NCI-H226 (cell line): ENCODE measurements at places on chromosomes 12 and 14.

DNA sequence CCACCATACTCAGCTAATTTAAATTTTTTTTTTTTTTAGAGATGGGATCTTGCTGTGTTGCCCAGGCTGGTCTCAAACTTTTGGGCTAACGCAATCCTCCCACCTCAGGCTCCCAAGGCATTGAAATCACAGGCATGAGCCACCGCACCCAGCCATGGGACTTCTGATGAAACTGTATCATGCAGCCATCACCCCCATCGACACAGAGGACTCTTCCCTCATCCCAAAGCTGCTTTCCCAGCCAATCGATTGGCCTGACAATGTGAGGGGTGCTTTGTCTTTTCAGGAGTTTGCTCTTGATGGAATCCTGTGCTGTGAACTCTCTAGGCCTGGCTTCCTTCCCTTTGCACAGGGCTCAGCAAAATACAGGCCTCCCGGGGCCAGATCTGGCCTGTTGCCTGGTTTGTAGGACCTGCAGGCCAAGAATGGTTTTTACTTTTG is 59.6 kb upstream of the NCOR2 start:
- no peak for DNase-seq

GRCh38 chr12:1122786-1123185 is 131.8 kb downstream of the ERC1 start:
- peak; percentile 46 for DNase-seq

DNA sequence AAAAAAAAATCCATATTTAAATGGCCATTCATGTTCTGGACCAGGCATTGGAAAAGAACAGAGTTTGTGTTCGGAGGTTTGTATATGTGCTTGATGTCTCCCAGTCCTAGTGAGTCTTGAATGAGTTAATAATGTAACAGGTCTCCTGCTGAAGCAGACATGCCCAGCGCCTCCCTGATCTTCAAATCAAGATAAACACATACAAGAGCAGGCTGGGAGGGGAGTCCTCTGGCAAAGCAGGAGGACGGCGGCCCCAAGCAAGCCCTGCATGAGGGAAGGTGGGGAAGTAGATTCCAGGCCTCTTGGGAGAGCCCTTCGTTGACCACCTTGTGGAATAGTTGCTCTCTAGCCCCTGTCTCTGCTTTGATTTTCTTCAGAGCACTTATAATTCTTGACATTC is 156.3 kb downstream of the ZFP36L1 start:
- DNase-seq: no peak

DNA sequence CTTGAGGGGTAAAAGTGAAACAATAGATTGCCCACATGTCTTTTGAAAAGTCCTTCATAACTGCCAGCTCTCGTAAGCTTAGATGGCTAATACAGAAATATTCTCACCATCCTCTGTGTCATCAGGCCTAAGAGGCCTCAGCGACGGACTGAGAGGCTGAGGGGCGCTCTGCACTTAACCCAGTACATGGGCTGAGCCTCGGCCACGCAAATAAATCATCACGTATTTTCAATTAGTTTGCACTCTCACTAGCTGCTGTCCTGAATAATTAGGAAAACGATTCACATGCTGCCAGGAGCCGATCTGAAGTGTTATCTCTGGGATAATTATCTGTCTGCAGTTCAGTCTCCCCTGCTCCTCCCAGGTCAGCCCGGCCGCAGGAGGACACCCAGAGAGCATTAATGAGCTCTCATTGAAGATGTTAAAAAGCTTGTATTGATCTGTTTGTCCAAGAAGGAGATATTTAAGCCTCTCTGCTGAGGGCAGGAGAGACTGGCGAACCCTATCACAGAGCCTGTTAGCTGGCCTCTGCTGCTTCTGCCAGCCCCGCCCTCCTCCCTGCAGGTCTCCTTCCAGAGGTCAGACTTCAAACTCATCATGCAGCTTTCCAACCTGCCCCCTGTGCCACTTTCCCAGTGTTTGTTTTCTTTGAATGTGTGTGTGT is 1051.3 kb downstream of the VRK1 start:
- DNase-seq: no peak

DNA sequence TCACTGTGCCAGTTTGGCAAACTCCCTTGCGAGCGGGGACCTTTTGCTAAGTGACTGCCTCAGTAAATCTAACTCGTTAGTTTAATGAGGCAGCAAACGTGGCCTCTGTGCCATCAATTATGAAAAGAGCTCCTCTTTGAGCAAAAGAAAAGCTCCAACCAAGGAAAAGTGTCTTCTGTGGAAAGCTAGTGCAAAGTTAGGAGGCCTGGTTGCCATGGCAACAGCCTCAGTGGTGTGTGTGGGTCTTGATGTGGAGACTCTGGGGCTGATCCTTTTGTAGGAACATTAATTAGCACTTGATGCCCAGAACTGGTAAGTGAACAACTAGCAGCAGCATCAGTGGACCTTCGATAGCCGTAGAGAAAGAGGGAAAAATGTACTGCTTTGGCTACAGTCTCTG is 145.7 kb downstream of the CHST11 start:
- DNase-seq: no peak

GRCh38 chr12:54723379-54724256 is 75.5 kb upstream of the DCD start:
- DNase-seq: no peak

GRCh38 chr12:117192057-117192456 is 1.8 kb upstream of the FBXO21 start:
- peak; percentile 16 for DNase-seq

DNA sequence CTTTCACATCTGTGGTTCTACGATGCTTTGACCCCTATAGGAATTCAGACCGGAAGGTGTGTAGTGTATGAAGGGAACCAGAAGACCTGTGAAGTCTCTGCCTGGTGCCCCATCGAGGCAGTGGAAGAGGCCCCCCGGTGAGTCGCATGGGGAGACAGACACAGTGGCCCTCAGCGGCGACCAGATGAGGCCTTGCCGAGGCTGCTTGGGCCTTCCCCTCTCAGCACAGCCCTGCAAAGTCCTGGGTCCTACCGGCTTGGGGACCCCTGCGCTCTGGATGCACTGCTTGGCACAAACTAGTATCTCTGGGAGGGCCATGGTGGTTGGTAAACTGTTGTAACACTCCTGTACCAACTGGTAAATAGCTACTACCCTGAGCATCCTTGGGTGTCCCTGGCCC is 29.7 kb downstream of the P2RX7 start:
- no peak for DNase-seq

DNA sequence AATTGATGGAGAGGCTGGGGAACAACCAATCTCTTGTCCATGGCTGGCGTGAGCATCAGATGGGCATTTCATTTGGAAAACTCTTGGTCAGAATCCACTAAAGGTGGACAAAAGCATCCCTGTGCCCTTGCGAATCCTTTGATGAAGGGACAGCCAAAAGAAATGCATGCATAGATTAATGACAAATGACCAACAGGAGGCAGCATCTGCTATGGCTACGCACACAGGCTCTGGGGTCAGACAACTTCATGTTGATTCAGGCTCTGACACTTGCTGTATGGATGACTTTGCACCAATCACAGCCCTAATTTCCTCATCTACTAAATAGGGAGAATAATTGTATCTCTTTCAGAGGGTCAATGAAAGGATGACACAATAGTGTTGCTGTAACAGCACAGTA is 117.5 kb downstream of the ASCL4 start:
- no peak for DNase-seq

- no peak for DNase-seq
These were observed 148.2 kb downstream of the SLC38A6 start for GRCh38 chr14:61129168-61129745.

DNA sequence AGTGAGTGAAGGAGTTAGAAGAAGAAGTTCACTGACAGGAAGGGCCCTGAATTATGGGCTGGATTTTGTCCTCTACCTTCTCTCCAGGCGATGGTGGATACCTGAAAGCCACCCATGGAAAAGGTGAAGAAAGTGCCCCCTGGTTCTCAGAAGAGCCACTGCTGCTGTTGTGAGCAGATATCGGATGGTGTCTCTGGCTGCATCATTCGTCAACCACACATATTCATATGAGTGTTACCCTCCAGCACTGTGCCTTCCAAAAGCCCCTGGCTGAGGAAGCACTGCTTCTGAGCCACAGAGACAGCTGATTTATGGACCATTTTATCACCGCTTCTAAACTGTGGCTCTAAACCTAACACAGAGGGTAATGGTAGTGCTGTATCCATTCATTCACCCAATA is 2.0 kb upstream of the ACTN1 start:
- DNase-seq: no peak

DNA sequence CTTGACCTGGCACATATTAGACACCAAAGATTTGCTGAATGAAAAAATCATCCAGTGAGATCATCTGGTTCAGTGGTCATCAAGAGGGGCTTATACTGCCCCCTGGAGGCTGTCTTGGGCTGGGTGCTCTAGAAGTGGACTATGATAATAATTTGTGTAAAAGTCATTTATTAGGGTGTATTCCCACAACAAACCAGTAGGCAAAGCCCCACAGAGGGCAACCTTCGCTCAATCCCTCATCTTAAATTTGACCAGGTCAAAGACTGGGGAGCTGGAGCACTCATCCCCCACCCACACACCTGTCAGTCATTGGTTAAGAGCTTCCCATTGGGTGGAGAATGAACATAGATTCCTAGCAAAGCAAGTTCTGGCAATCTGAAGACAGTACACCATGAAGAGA is 20.0 kb upstream of the FICD start:
- peak; percentile 12 for DNase-seq

- no peak for DNase-seq
These were observed 44.3 kb downstream of the CYP46A1 start for GRCh38 chr14:99728231-99728920.

DNA sequence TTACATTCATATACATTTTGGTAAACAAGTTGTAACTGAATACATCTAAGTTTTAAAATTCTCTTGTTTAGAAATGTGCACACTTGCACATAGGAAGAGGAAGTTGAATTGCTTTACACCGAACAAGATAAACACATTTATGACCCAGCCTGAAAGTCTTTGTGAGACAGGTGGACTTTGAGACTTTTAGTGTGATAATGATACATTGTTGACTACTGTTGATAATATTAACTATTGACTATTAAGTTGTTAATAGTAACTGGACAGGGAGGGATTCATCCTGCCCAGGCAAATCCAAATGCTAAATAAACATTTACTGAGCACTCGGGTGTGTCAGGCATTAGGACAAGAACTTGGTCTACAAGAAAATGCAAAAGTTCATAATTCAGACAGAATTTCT is 68.0 kb downstream of the AVPR1A start:
- no peak for DNase-seq

GRCh38 chr14:87883750-87884149 is 109.2 kb downstream of the GALC start:
- DNase-seq: no peak

DNA sequence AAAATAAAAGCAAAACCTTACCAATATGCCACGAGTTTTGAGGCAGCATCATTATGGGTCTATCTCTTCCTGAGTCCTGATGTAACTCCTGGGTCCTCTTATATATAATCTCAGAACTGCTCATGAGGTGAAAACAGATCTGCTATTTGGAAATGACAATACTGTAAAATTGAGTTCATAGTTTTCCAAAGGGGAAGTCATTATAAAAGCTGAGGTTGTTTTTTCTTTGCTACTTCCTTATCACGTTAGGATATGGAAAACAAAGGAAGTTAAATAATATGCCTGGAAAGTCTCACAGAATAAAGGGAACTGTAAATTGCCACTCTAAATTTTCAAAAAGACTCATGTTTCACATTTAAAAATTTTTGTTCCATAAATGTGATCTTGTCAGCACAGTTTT is at the start of gene CD163L1:
Gene CD163L1 (minus strand): TSS at position 78 of the 400 bp plus-strand sequence. CDS start 26 bp downstream, at position 52.
- DNase-seq: no peak

GRCh38 chr14:55094292-55095157 is 34.5 kb upstream of the LGALS3 start:
- peak; percentile 33 for DNase-seq

GRCh38 chr14:20820063-20820904 is 17.6 kb upstream of the RNASE1 start:
- no peak for DNase-seq

DNA sequence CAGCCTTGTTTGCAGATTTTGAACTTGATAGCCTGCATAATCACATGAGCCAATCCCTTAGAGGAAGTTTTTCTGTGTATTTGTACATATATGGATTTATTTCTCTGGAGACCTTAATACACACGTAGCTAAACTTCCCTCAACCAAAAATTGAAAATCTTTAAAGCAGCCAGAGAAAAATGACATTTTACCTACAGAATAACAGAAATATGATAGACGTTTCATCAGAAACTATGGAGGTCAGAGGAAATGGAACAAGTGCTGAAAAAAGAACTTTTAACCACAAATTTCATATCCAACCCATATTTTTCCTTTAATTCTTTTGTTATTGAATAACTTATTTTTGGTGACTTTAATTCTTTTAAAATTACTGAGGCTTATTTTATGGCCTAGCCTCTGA is 177.7 kb downstream of the CCDC91 start:
- no peak for DNase-seq

DNA sequence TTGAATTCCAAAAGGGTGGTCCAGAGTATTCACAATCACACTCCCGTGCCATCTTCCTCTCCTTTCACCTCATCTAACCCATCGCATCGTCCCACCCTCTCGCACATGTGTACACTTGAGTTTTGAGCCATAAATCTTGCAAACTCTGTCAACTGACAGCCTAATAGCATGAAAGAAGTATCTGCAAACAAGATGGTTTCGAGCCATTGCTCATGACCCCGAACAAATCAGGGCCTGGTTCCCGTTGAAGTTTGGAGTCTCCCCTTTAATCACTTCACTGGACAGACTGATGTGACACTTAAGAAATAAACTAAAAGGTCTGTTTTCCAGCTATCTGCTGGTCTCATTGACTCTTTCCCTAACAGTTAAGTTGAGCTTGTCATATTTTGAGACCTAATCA is 223.6 kb upstream of the SOX5 start:
- no peak for DNase-seq

GRCh38 chr12:67727702-67728666 is 79.4 kb downstream of the DYRK2 start:
- DNase-seq: no peak

DNA sequence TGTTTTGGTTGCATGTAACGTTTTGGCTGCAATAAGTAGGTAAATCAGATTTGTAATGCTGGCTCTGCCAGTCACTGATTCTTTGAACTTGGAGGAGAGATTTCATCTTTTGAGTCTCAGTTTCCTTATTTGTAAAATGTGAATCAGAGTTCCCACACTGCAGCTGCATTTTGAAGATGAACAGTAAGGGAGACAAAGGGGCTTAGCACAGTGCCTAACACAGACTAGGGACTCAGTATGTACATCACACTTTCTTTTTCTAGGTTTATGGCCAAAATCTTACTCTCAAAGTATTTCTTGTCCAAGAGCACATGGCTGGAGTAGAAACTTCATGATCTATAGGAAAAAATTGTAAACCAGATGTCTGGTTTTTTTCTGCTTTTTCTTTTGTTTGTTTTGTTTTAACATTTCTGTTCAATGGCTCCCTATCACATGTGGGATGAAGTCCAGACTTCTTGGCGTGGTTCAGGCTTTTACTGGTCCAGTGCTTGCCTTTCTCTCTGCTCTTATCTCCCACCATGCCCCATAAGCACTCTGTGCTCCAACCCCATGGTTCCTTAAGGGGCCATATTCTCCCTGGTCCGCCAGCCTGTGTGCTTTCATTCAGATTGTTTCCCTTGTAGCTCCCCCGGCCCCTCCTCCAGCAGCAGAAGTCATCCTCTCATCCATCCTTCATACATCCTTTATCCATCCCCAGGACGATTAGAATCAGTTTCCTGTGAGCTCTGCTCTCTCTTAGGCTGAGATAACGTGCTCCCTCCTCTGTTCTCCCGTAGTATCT is 58.0 kb downstream of the SYNE2 start:
- DNase-seq: no peak
